ENCODE measurements at places on chromosomes 1 and 21.

DNA sequence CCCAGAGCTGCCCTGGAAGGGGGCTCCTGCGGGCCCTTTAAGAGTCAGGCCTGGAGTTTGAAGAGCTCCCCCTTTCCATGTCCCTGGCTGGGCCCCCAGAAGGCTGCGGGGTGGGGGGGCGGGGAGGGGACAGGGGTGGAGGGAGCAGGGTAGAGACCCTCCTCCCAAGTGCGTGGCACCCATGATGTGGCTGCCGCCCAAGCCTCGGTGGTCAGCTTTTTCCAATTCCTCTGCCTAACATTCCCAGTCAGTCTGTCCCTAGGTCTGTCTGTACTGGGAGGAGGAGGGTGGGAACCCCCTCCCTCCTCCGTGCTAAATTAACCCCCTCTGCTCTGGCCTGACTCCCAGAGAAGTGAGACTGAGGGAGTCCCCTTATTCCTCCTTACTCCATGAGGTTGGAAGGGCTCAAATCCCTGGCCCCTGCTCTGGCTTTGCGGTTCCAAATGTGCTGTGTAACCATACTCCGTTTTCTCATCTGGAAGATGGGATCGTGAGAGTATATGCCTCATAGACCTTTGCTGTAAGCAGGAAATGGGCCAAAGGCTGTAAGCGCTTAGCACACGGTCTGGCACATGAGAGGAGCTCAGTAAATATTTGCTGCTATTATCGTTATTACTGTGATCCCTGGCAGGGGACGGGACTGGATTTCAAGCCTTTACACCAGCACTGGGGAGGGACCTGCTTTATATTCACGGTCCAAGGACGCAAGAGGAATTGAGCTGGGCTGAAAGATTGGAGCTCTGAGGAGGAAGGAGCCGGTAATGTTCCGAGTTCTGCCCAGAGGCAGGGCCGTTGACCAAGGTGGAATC is 658 bp upstream of the COL16A1 start:
- no peak for DNase-seq

DNA sequence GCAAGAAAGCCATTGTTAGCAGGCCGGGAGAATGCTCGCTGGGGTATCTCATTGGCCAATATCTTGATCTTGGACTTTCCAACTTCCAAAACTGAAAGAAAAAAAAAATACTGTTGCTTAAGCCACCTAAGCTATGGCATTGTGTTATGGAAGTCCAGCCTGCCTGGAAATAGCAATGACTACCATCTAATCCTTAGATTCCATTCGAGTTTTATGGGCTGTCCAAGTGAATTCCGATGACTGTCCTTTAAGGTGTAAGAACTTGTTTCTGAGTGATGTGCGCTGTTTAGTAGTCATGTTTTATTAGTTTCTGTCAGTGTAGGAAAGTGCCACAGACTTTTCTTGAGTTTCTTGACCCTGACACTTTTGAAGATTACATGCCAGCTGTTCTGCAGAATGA is 762.6 kb downstream of the USP25 start:
- no peak for DNase-seq

- no peak for DNase-seq
Measured at GRCh38 chr1:208030288-208031091, 119.6 kb upstream of the CD34 start.

DNA sequence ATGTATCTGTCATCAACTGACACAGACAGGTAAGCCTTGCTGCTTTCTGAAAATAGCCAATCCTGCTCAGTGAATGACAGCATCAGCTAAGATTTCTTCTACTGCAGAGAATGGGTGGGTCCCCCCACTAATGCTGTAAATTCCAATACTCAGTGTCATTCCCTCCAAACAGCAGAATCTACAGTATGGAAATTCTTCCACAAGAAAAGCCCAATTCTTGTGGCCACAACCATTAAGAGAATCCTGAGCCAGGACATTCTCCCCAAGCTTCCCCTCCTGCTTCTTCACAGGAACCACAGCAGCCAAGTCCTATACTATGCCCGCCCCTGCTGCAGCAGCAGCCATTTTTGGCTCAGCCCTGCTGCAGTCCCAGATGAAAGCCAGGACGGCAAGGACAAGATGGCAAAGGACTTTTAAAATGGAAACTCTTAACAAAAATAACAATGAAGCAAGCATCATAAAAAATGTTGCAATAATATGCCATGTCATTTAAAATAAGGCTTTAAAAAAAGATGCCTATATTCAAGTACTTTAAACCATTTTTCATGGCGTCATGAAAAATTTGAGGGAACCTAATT is 26.8 kb downstream of the EIF4G3 start:
- DNase-seq = no peak

- DNase-seq = no peak
Measured at GRCh38 chr1:109573785-109574184, 25.4 kb downstream of the GNAI3 start.

GRCh38 chr21:34021726-34022125 is 51.7 kb upstream of the MRPS6 start:
- DNase-seq = no peak

DNA sequence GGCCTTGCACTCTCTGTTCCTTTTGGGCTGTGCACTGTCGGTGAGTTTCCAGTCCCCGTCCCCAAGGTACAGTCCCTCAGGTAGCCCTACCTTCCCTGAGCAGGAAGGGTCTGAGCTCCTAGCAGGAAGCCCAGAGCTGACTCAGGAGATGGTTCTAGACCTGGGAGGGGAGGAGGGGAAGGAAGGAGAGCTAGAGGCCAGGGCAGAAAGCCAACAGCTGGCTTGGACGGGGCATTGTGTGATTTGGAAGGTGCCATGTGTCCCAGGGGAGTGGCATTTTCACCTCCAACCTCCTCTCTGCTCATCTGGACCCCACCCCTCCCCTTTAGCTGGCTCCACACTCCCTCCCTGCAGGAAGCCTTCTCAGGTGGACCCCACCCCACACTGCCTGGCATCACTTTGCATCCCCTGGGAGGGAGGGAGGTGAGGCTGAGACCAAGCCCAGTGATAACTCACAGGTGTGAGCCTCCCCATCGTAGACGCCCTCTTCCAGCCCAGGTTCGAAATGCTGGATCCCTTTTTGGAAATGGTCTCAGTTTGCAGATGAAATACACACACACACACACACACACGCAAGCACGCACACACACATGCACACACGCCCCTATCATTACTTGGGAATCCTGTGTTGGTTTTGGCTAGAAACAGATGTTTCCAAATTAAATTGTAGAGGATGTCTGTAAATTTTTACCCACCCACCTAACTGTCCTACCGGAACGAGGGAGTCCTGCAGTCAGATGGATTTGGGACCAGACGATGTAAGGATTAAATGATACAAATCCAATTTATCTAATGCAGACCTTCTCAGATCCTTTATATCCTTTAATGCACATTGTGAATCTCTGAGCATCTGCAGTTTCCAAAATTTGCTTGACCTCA is 19.7 kb upstream of the IFNLR1 start:
- DNase-seq = no peak

DNA sequence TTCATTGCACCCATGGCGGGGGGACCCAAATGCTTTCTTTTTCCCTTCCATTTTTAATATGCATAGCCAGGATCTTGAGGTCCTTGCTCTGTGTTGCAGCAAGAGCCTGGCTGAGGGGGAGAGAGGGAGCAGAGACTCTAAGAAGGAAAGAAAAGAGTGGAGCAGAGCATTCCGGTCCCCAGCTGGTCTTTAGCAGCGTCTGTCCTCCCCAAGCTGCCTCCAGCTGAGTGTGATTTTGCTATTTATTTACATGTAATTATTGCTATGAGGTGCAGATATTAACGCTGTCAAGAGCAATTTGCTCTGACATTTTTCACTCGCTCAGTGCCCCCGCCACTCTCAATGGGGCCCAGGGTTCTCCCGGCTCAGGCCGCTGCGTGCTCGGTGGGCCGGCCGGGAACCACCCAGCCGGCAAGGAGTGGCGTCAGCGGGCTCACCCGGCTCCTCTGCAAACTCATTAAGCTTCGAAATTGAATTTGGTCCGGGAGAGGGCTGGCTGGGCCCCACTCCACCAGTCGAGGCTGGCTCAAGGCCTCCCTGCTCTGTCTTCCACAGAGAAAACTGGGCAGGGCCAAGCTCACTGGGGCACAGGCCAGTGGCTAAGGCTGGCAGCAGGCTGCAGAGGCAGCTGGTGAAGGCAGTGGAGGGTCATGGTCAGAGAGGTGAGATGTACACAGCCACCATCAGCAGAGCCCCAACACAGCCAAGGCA is 93.2 kb downstream of the PAX7 start:
- no peak for DNase-seq

GRCh38 chr1:26848941-26849774 is 13.8 kb upstream of the SFN start:
- no peak for DNase-seq

DNA sequence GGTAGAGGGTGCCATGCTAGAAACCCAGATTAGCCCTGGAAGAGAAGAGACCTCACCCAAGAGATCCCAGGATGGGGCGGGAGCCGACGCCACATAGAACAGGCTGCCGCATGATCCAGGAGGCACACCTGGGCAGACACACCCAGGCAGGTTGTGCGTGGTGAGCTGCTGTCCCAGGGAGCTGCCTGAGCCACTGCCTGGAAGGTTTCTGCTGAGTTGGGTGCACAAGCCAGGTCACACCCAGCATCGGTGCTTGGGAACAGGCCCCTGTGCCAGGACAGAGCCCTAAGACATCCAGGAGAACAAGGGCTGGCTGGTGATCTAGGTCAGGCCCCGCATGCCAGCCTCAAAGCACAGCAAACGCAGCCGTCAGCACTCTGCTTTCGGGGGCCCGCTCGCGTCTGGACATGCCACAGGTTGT is 40.2 kb downstream of the CTNNBIP1 start:
- DNase-seq = no peak

DNA sequence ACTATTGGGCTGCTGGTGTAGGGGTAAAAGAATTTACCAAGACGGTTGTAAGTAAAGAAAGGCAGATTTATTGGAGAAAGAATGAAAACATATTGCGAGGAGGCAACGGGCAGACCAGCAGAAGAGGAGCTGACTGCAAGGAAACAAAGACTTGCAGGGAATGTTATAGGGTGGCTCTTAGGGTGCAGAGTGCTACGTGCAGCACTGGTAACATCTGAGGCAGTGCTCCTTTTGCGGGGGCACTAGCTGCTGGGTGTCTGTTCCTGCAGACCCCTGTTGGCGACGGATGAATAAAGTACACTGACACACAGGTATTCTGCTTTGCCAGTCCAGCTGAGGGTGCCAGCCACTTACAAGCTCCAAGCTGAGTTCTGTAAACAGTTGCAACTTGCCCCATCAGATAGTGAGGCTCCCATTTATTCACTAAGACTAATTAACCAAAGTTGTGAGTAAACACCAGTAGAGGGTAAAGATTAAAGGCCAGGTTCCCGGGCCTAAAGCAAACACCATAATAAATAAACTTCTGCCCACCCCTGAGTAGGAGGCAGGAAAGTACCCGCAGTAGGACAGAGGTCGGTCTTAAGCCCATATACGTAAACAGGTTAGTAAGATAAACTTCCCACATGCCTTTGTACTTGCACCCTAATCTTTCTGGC is 140.2 kb upstream of the KCNK1 start:
- DNase-seq = no peak

GRCh38 chr1:60764489-60764888 is 317.9 kb upstream of the NFIA start:
- no peak for DNase-seq

GRCh38 chr1:236137285-236137852 is 5.0 kb upstream of the GPR137B start:
- no peak for DNase-seq

- no peak for DNase-seq
Measured at GRCh38 chr1:48758976-48759375, 17.7 kb downstream of the BEND5 start.

DNA sequence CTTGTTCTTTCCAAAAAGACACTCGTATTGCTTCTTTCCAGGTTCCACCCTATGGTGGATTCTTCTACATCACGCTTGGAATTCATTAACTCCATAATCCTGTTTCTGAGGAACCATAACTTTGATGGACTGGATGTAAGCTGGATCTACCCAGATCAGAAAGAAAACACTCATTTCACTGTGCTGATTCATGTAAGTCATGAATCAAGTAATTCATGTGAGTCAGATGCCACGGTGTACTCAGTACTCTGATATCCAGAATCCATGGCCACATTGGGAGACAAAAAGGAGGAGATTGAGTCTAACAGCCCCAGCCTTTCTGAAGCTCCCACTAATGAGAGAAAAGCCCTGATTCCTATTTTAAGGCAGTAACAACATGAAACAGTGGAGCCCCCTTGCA is 7.4 kb downstream of the CHI3L2 start:
- DNase-seq = no peak

DNA sequence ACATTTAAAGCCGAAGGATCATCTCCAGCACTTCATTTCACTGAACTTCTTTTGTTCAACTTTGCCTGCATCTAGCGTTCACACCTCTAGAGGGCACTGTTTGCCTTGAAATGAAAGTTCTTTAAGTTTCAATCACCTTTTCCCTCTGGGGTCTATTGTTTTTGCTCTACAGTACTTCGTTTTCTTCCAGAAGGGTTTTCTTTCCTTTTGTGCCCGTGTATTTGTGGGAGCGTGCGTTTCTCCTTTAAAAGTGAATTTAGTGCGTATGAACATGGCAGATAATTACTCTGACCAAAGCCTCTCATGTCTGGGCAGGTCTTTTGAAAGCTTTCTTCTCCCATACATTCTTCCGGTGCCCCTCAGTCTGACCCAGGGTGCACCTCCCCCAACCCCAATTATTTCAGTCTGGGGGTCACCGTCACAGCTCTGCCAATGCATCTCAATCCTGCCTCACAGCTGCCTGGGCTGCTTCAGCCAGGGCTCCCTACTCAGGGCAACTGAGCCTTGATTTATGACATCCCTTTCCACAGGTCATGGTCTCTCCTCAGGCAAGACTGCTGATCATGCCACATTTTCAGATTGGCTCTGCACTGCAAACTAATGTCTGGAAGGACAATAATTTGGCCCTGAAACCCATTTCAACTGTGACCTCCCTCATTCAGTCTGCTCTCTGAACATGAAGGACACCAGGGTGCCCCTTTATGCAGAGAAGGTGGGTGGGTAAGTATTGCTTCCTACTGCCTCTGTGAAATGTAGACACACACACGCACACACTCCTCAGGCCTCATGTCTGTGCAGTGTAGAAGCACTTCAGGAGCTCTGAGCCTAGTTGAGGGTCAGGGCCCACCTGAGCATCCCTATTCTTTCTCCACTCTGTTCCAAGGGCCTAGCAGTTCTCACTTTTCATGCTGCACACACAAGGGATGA is 88.6 kb downstream of the NUF2 start:
- DNase-seq = no peak

- DNase-seq = no peak
Measured at GRCh38 chr1:53918343-53918742, 24.4 kb downstream of the DIO1 start.

DNA sequence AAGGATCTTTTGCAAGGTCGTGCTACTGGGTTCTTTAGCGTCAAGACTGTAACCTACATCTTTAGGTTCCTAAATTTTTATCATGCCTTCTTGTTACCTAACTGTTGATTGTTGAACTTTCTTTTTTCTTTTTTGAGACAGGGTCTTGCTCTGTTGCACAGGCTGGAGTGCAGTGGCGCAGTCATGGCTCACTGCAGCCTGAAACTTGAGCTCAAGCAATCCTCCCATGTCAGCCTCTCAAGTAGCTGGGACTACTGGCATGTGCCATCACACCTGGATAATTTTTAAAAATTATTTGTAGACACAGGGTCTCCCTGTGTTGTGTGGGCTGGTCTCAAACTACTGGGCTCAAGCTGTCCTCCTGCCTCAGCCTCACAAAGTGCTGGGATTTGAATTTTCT is 52.9 kb downstream of the NFIA start:
- DNase-seq = no peak

GRCh38 chr1:220409771-220410595 is 118.0 kb upstream of the MARK1 start:
- DNase-seq = no peak

All from stimulated activated CD8-positive, alpha-beta memory T cell treated with anti-CD3 and anti-CD28 coated beads, Interleukin-15, amount 100 ng/mL, for 48 hours (primary cell).